ENCODE measurements at places on chromosomes 2 and 18. TPM values are rescaled to one million over a fixed set of nuclear protein-coding genes. Genes with fewer than 3 reads are reported as not detected.

The KCNG2 gene
- total RNA-seq = not detected

The DNAJC27 gene
- total RNA-seq = 1.1 TPM

GRCh38 chr2:240812301-240812680 lies 7.7 kb downstream of the KIF1A start:
- no peak overlapping the region for H3K27ac ChIP-seq
- no peaks in the 10 kb centered on the region for H3K27me3 ChIP-seq
- no peaks in the 10 kb centered on the region for H3K4me1 ChIP-seq

DNA sequence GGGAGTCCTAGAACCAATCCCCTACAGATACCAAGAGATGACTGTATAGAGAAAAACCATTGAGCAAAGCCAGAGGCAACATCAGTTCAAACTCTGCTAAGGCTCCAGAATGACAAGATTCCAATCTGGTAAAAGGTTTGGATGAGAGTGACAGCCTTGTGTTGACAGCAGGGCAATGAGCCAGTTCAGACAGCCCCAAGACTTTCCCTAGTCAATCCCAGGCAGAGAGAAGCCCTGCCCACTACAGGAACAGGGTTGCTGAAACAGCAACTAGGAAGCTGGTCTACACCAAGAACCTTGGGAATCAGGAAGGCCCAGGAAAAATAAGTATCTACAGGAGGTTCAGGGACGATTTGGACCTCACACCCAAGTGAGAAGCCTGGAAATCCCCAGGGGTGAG lies 3.3 kb downstream of the PSTPIP2 start:
- no peaks in the 10 kb centered on the region for H3K27me3 ChIP-seq
- no peaks in the 10 kb centered on the region for H3K36me3 ChIP-seq
- no peak overlapping the region for H3K27ac ChIP-seq
- peak; percentile 66 for DNase-seq

GRCh38 chr18:8279346-8279745 lies 329.9 kb upstream of the RAB12 start:
- no peaks in the 10 kb centered on the region for H3K36me3 ChIP-seq
- no peak overlapping the region for H3K4me3 ChIP-seq
- DNase-seq = no peak
- H3K4me1 ChIP-seq = peaks cover 6% of the 10 kb centered on the region
- no peak overlapping the region for H3K27ac ChIP-seq
- no peaks in the 10 kb centered on the region for H3K27me3 ChIP-seq

DNA sequence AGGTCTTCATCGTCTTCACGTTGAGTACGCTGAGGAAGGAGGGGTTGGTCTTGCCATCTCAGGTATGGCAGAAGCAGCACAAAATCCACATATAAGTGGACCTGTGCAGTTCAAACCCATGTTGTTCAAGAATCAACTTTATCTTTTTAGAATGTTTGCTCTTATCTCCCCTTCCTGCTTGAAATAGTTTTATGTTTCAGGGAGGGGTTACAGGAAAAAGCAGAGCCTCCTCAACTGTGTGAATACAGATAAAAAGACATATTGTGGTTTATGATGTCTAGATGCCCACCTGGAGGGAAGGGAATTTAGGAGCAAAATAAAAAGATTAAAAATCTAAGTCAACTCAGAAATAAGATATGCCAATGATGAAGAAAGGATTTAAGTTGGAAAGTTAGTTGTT lies 75.9 kb downstream of the VRK2 start:
- no peak overlapping the region for H3K4me3 ChIP-seq
- H3K27ac ChIP-seq = no peak overlapping the region
- no peaks in the 10 kb centered on the region for H3K27me3 ChIP-seq
- DNase-seq = no peak
- no peaks in the 10 kb centered on the region for H3K36me3 ChIP-seq

- no peak overlapping the region for H3K27ac ChIP-seq
- no peak overlapping the region for H3K4me3 ChIP-seq
- DNase-seq = no peak
- no peaks in the 10 kb centered on the region for H3K4me1 ChIP-seq
- H3K27me3 ChIP-seq = no peaks in the 10 kb centered on the region
Observed at GRCh38 chr18:12726774-12727550, 24.1 kb downstream of the PSMG2 start.

DNA sequence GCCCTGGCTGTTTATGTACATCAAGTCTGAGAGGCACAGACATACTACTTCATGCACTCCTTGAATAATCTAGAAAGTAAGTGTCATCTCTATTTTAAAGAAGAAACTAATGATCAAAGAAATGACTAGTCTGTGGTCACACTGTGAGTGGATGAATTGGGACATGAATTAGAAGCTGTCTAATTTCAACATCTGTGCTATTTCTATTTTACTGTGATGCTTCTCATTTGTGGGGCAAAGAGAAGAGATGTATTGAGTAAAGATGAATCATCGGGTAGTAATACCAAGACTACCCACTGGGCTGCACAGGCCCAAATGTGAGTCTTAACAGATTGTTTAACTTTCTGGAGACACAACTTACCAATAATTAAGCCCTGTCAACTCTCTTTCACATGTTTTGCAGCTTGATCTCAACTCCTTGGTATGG lies 42.4 kb upstream of the MTIF2 start:
- no peaks in the 10 kb centered on the region for H3K27me3 ChIP-seq
- H3K27ac ChIP-seq = no peak overlapping the region
- DNase-seq = no peak
- H3K4me1 ChIP-seq = no peaks in the 10 kb centered on the region

- H3K36me3 ChIP-seq = no peaks in the 10 kb centered on the region
- H3K27me3 ChIP-seq = no peaks in the 10 kb centered on the region
- H3K4me1 ChIP-seq = no peaks in the 10 kb centered on the region
- no peak for DNase-seq
- H3K27ac ChIP-seq = no peak overlapping the region
Observed at GRCh38 chr2:241857572-241858121, 1.0 kb downstream of the PDCD1 start.

- H3K36me3 ChIP-seq = no peaks in the 10 kb centered on the region
- DNase-seq = no peak
- H3K27ac ChIP-seq = no peak overlapping the region
- no peaks in the 10 kb centered on the region for H3K4me1 ChIP-seq
- H3K4me3 ChIP-seq = no peak overlapping the region
- H3K27me3 ChIP-seq = no peaks in the 10 kb centered on the region
Observed at GRCh38 chr18:48792141-48792540, 158.6 kb downstream of the SMAD7 start.

DNA sequence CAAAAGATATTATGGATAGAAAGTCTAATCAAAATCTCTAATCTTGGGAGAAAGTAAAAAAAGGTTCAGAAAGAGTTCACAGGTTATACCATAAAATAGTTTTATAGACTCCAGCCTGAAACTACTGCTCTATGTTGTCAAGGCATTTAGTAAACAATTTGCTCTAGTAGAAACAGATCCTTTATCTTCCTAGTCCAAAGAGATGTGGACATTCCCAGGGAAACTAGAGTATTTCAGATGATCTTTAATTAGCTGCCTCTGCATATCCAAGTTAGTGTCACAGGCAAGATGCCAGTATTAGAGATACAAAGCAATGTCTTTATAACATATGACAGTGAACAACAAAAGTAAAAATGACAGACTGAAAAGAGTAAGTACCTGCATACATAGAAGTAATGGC lies 708.6 kb downstream of the CCDC85A start:
- H3K4me1 ChIP-seq = no peaks in the 10 kb centered on the region
- H3K27me3 ChIP-seq = no peaks in the 10 kb centered on the region
- no peak overlapping the region for H3K27ac ChIP-seq
- DNase-seq = no peak

The DLX2 gene
- not detected for total RNA-seq

The RTP5 gene
- total RNA-seq = not detected

The LDLRAD4 gene
- 23.6 TPM for total RNA-seq

The SULT1C4 gene
- 1.4 TPM for total RNA-seq

DNA sequence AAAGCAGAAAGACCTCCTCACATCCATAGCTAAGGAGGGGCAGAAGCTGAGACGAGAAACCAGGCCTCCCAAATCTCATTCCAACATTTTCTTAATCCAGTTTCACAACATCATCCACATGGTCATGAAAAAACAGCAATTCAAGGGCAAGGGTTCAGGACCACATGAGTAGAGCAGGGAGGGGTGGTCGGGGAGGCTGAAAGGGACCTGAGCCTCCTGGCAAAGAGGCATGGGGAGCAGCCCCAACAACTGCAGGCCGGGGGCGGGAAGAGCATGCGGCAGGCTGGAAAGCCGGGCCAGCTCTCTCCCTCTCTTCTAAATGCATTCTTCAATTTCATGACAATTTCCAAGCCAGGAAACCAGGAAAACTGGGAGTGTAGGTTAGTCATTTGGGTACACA lies 76.7 kb downstream of the DNMT3A start:
- no peak overlapping the region for H3K4me3 ChIP-seq
- no peak for DNase-seq
- H3K27me3 ChIP-seq = no peaks in the 10 kb centered on the region
- no peaks in the 10 kb centered on the region for H3K36me3 ChIP-seq
- H3K27ac ChIP-seq = no peak overlapping the region
- H3K4me1 ChIP-seq = no peaks in the 10 kb centered on the region

GRCh38 chr2:158221063-158222020 lies 119.7 kb downstream of the UPP2 start:
- DNase-seq = no peak
- H3K27ac ChIP-seq = no peak overlapping the region
- H3K36me3 ChIP-seq = no peaks in the 10 kb centered on the region
- H3K4me3 ChIP-seq = no peak overlapping the region
- H3K27me3 ChIP-seq = no peaks in the 10 kb centered on the region
- no peaks in the 10 kb centered on the region for H3K4me1 ChIP-seq

The APLF gene
- 2.1 TPM for total RNA-seq

The CRYBA2 gene
- total RNA-seq = not detected

GRCh38 chr2:70668911-70669310 lies 99.1 kb downstream of the ADD2 start:
- no peak overlapping the region for H3K4me3 ChIP-seq
- H3K27me3 ChIP-seq = no peaks in the 10 kb centered on the region
- H3K27ac ChIP-seq = no peak overlapping the region
- no peaks in the 10 kb centered on the region for H3K4me1 ChIP-seq
- H3K36me3 ChIP-seq = no peaks in the 10 kb centered on the region
- no peak for DNase-seq

DNA sequence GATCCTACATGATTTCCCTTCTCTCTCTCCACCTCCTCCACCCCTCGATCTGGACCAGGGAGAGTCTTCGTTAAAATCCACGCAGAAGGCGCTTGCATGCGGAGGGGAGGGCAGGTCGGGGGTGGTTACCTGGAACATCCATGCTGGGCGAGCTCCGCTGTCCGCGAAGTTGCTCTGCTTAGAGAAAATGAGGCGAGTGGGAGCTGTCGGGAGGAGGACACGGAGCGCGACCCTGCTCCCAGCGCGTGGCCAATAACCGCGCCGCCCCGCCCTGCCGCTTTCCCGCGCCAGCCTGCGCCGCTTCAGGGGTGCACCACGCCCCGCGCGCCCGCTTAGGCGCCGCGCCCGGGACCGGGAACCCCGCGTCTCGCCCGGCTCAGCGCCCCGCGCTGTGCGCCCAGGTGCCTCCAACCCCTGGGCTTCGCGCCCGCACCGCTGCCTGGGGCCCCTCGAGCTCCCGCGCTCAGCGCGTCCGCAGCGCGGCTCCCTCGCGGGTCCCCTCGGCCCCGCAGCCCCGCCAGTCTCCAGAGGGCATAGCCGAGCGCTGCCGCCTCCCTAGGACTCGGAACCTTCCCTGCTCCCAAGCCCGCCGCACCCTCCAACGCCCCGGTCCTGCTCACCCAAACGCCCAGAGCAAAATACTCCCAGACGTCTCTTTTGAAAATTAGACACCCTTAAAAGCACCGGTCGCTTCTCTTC lies 636 bp downstream of the CBLN2 start:
- DNase-seq = no peak
- no peaks in the 10 kb centered on the region for H3K27me3 ChIP-seq
- no peak overlapping the region for H3K27ac ChIP-seq
- H3K4me3 ChIP-seq = no peak overlapping the region
- H3K36me3 ChIP-seq = no peaks in the 10 kb centered on the region

The MAB21L4 gene
- 5.7 TPM for total RNA-seq

DNA sequence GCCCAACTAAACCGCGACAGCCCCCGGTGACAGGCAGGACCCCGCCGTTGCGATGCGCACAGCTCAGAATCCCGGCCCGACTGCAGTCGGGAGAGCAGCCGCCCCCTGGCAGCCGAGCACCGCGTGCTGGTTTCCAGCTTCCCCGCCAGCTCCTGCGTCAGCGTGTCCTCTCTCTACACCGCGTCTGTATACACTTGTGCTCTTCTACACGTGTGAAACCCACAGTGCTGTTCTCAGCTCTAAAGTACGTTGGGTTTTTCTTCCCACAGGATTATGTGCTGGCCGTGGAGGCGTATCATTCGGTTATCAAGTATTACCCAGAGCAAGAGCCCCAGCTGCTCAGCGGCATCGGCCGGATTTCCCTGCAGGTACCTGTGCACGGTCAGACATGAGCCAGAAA lies 54.0 kb downstream of the ADI1 start:
- H3K27me3 ChIP-seq = no peaks in the 10 kb centered on the region
- DNase-seq = no peak
- H3K4me1 ChIP-seq = peaks cover 5% of the 10 kb centered on the region
- H3K36me3 ChIP-seq = peaks cover 8% of the 10 kb centered on the region
- H3K27ac ChIP-seq = no peak overlapping the region

- no peaks in the 10 kb centered on the region for H3K27me3 ChIP-seq
- H3K4me1 ChIP-seq = no peaks in the 10 kb centered on the region
- no peak overlapping the region for H3K4me3 ChIP-seq
- no peak for DNase-seq
- H3K36me3 ChIP-seq = no peaks in the 10 kb centered on the region
Observed at GRCh38 chr2:99977966-99978365, 164.4 kb downstream of the AFF3 start.

The MTA3 gene
- 12.4 TPM for total RNA-seq

DNA sequence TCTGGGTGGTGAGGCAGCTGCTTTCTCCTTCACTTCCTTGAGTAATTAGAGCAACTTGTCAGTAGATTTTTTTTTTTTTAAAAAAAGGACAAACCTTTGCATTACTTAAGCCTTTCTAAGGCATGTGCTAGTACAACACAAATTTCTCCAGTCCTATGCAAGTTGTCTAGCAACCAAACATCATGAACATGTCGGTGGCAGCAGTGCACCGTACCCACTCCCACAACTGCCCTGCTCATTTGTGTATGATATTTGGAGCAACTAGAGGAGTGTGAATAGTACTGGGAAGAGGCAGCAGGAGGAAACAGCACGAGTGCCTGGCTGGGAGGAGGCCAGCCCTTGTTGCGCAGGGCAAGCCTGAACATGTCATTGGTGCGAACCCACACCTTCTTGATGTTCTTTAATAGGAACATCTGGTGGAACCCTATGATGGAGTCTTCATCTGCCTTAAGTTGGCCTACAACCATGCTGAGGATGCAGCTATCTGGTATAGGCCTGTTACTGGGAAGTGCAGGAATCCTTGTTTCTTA lies 238.3 kb downstream of the TDRD15 start:
- no peak overlapping the region for H3K4me3 ChIP-seq
- H3K27ac ChIP-seq = no peak overlapping the region
- DNase-seq = no peak
- no peaks in the 10 kb centered on the region for H3K27me3 ChIP-seq
- no peaks in the 10 kb centered on the region for H3K4me1 ChIP-seq
- H3K36me3 ChIP-seq = no peaks in the 10 kb centered on the region

- H3K4me3 ChIP-seq = no peak overlapping the region
- no peak overlapping the region for H3K27ac ChIP-seq
- no peaks in the 10 kb centered on the region for H3K27me3 ChIP-seq
Observed at GRCh38 chr2:212957624-212958023, 193.8 kb downstream of the IKZF2 start.

GRCh38 chr2:235170016-235170415 lies 218.2 kb downstream of the SH3BP4 start:
- H3K4me3 ChIP-seq = no peak overlapping the region
- H3K27ac ChIP-seq = no peak overlapping the region
- H3K36me3 ChIP-seq = no peaks in the 10 kb centered on the region
- H3K4me1 ChIP-seq = no peaks in the 10 kb centered on the region
- H3K27me3 ChIP-seq = no peaks in the 10 kb centered on the region

- DNase-seq = no peak
- no peaks in the 10 kb centered on the region for H3K27me3 ChIP-seq
- H3K27ac ChIP-seq = no peak overlapping the region
- H3K36me3 ChIP-seq = no peaks in the 10 kb centered on the region
- no peaks in the 10 kb centered on the region for H3K4me1 ChIP-seq
Observed at GRCh38 chr2:174796319-174796771, 32.1 kb upstream of the CHRNA1 start.

The OTOF gene
- total RNA-seq = not detected
